A549 treated with CORT108297 at 1 μM for 4 hours (cell line): ENCODE measurements at places on chromosomes 2 and 18. TPM values are rescaled to one million over a fixed set of nuclear protein-coding genes. Genes with fewer than 3 reads are reported as not detected.

IL36G gene
- not detected in 5 replicates for total RNA-seq

ZFAND2B gene
- 16.4 to 23.8 TPM (median 22.1 TPM) in 5 replicates for total RNA-seq

HES6 gene
- 7.7 to 16.1 TPM (median 15.7 TPM) in 5 replicates for total RNA-seq

C1QL2 gene
- total RNA-seq, result 0.06 to 0.20 TPM (median 0.07 TPM) in 5 replicates

MERTK gene
- total RNA-seq, result 1.7 to 2.0 TPM (median 1.8 TPM) in 5 replicates

SLC23A3 gene
- 0.47 to 1.0 TPM (median 0.72 TPM) in 5 replicates for total RNA-seq

ICOS gene
- not detected in 5 replicates for total RNA-seq
